Activated T-helper 2 cell treated with anti-CD3 and anti-CD28 coated beads, Interferon-gamma antibody, Interleukin-2, Interleukin-4, amounts not matched to agents 10 μg/mL and 5 μg/mL and 100 μg/mL, durations not matched to agents 14 hours and 24 hours and 36 hours (primary cell): ENCODE measurements at places on chromosomes 1 and 21. TPM values are rescaled to one million over a fixed set of nuclear protein-coding genes. Genes with fewer than 3 reads are reported as not detected.

DNA sequence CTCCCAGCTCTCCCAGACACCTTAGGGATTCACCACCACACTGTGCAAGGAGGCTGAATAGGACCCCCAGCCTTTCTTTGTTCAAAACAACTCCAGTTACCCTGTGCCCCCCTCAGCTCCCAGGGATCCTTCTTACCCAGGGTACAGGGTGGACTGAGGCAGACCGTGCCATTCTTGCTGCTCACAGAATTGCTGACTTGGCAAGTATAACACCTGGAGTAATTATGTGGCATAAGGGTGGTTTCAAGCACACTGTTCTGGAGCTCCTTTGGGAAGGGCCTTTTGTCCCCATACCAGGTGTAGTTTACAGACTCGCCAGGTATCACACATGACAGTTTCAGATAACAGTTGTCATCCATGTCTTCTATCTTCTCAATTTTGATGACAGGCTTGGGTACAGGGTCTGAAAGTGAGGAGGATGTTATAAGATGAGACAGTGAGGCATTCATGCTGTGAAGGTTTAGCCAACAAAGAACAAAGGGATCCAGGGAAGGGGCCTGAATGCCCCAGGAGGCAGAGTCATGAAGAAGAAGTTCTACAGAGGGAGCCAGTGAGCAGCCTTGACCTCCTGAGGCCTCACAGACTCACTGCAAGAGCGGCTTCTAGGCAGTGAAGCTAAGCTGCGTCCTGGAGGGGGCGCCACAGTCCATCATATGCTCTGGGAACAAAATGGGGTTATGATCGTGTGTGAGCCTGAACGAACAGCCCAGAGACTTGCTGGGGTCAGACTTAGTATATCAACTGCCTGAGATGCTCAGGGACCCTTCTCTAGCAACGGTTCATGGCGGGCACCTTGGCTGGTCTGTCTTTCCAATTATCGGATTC is 30.3 kb downstream of the CD48 start:
- peaks cover 66% of the 10 kb centered on the region for H3K4me1 ChIP-seq
- H3K4me3 ChIP-seq: no peak overlapping the region
- DNase-seq: peak; percentile 80
- H3K27ac ChIP-seq: peak overlapping the region; percentile 94
- no peaks in the 10 kb centered on the region for H3K27me3 ChIP-seq
- H3K36me3 ChIP-seq: peaks cover 86% of the 10 kb centered on the region

DNA sequence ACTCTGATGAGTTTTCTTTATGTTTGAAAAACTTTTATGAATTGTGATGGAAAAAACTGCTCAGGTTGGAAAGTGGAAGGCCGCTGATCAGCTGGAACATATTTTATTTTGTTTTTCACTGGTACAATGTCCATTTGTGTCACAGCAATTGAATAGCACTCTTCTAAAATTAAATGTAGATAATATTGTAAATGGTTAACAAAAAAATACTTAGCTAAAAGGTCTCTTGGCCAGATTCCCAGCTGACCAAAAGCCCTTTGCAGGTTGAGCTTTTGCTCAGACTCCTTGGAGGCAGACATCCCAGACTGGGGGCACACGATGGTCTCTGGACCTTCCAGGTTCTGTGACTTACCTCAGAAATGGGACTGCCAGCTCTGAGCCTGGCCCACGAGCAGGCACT is 26.3 kb downstream of the SAMD13 start:
- H3K27ac ChIP-seq: no peak overlapping the region
- H3K4me3 ChIP-seq: no peak overlapping the region
- H3K36me3 ChIP-seq: no peaks in the 10 kb centered on the region
- DNase-seq: no peak
- H3K27me3 ChIP-seq: no peaks in the 10 kb centered on the region

- no peak overlapping the region for H3K27ac ChIP-seq
- no peak for DNase-seq
- H3K4me1 ChIP-seq: peaks cover 15% of the 10 kb centered on the region
- peaks cover 77% of the 10 kb centered on the region for H3K27me3 ChIP-seq
- no peak overlapping the region for H3K4me3 ChIP-seq
- no peaks in the 10 kb centered on the region for H3K36me3 ChIP-seq
Measured at GRCh38 chr1:50418600-50419109, 4.6 kb downstream of the DMRTA2 start.

DNA sequence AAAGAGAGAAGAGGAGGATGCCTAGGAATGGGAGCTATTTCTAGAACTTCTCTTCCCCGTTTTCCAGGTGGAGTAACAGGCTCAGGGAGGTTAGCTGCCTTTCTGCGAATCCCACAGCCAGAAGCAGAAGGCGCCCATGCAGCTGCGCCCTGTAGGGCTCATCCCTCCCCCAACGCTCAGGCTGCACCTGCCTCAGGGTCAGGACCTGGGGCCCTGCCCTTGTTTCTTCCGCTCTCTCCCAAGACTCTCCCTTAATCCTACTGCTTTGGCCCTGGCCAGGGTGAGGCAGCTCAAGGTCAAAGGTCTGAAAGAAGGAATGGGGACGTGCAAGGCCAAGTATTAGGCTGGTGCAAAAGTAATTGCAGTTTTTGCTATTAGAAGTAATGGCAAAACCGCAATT is 30.5 kb upstream of the PADI2 start:
- peaks cover 6% of the 10 kb centered on the region for H3K27me3 ChIP-seq
- H3K27ac ChIP-seq: no peak overlapping the region
- no peak overlapping the region for H3K4me3 ChIP-seq

Gene LMOD1
- not detected in 2 replicates for total RNA-seq

GRCh38 chr1:20555758-20556120 is 3.4 kb downstream of the FAM43B start:
- no peak for DNase-seq
- H3K4me1 ChIP-seq: no peaks in the 10 kb centered on the region
- peaks cover 32% of the 10 kb centered on the region for H3K27me3 ChIP-seq
- H3K4me3 ChIP-seq: no peak overlapping the region
- no peak overlapping the region for H3K27ac ChIP-seq
- no peaks in the 10 kb centered on the region for H3K36me3 ChIP-seq

Gene SPRTN
- 10.7 and 11.9 TPM in 2 replicates for total RNA-seq

Gene UBXN10
- 0.32 and 0.39 TPM in 2 replicates for total RNA-seq

Gene RHBDL2
- total RNA-seq: not detected in 2 replicates

DNA sequence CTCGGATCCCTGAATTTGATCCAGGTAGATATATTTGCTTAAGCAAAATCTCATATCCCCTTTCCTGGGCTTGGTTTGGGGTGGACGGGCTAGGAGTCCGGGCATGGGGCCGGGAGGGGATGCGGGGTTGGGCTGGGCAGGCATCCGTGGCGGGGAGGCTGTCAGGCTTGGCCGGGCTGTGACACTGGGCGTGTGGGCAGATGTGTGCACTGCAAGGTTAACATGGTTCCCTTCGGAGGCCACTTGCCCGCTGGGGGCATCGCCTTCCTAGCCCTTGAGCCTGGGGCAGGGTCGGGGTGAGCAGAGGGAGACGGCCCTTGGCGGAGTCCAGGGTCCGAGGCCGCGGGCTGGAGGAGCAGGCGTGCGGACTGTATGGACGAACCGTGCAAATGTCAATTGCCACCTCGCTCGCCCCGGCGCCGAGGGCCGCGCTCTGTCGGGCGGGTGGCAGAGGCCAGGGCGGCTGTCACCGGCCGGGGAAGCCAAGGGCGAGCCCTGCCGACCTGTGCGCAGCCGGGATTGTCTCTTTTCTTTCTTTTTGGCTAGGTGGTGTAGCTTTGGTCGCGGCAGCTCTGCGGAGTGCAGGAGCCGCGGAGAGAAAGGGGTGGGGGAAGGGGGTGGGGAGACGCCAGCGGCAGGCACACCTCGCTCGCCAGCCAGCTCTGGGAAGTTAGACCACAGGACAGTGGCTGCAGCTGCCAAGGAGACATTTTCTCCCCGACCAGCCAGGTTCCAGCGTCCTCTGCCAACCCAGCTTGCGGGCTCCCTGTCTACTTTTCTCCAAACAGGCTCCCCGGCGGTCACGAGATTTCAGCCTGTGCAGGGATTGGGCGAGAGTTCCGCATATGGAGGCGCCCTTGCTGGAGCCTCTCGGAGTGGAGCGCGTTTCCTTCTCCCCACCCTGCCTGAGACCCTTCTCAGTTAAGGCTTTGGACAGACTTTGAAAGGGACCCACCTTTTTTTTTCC is 1.3 kb downstream of the RCOR3 start:
- H3K4me1 ChIP-seq: peaks cover 24% of the 10 kb centered on the region
- peak; percentile 62 for DNase-seq
- H3K36me3 ChIP-seq: peaks cover 18% of the 10 kb centered on the region

Gene APCS
- total RNA-seq: not detected in 2 replicates

- peak overlapping the region; percentile 67 for H3K27ac ChIP-seq
- no peak for DNase-seq
- H3K36me3 ChIP-seq: no peaks in the 10 kb centered on the region
- H3K27me3 ChIP-seq: no peaks in the 10 kb centered on the region
Measured at GRCh38 chr1:21909787-21910503, 27.2 kb downstream of the HSPG2 start.

DNA sequence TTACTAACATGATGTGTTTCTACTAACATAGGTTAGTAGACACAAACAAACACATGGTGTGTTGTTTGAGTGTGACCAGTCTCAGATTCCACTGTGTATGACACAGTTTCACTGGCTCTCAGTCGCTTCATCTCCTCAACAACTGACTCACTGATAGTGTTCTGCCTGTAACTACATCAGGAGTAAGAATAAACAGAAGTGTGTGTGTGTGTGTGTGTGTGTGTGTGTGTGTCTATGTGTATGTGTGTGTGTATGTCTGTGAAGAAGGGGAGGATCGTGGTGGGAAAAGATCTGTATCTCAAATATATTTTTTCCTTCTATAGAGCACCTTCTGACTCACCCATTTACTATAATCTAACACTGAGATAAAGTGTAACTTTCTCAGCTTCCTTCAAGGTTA is 391.0 kb downstream of the PTPRC start:
- peaks cover 56% of the 10 kb centered on the region for H3K4me1 ChIP-seq
- no peak overlapping the region for H3K4me3 ChIP-seq
- H3K27ac ChIP-seq: peak overlapping the region; percentile 73
- DNase-seq: no peak
- peaks cover 2% of the 10 kb centered on the region for H3K27me3 ChIP-seq

- H3K4me1 ChIP-seq: no peaks in the 10 kb centered on the region
- no peak overlapping the region for H3K4me3 ChIP-seq
- H3K27ac ChIP-seq: no peak overlapping the region
Measured at GRCh38 chr1:53527368-53527767, 68.2 kb downstream of the DMRTB1 start.

Gene MNDA
- total RNA-seq: not detected in 2 replicates

DNA sequence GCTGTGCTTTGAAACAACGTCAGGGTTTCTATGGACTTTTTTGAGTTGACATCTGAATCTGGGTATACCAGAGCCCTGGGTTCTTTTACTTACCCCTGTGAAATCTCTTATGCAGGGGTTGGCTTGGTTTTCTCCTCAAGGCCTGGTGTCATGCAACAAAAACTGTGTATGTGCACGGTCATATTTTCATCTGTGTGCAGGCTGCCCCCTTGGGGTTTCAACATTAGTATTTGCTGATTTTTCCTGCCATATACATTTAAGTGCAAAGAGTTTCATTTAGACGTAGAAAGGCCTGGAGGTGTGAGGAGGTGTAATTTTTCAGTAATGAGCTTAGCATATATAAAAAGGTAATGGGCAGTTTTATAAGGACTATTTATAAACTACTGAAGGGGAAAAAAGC is 22.0 kb upstream of the ZBTB18 start:
- no peaks in the 10 kb centered on the region for H3K36me3 ChIP-seq
- peaks cover 5% of the 10 kb centered on the region for H3K27me3 ChIP-seq
- H3K4me3 ChIP-seq: no peak overlapping the region
- no peak overlapping the region for H3K27ac ChIP-seq
- DNase-seq: no peak
- H3K4me1 ChIP-seq: no peaks in the 10 kb centered on the region

- H3K27ac ChIP-seq: peak overlapping the region; percentile 28
- peaks cover 48% of the 10 kb centered on the region for H3K4me1 ChIP-seq
- H3K27me3 ChIP-seq: no peaks in the 10 kb centered on the region
- peaks cover 8% of the 10 kb centered on the region for H3K36me3 ChIP-seq
- H3K4me3 ChIP-seq: peak overlapping the region; percentile 22
Measured at GRCh38 chr1:24189528-24189927, 2.4 kb upstream of the IFNLR1 start.

DNA sequence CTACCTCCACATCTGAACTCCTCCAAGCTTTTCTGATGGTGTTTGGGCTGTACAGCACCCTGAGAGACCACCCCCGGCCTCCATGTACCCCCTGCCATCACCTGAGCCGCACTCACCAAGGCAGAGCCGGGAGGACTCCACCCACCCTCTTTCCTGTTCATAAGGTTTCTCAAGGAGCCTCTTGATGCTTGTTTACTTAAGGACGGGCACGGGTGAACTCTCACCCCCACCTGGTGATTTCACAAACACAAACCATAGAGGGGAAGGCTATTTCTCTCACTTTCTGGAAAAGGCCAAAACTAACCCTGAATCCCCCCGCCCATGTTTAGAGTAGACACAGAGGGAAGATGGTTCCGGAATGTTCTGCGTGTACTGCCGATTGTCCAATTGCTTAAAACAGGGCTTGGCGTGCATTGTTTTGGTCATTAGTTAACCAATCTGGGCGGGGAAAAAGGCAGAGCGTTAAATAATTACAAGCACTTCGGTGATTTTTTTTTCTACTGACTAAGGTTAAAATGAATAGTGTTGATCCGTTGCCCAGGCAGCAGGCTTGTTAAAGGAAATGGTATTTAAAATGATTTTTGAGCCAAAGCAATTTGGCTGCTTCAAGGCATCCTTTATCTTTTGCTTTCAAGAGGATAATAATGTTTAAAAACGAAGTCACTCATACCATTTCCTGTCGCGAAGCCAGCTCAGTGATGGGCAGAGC is 279.8 kb upstream of the VAMP3 start:
- no peak for DNase-seq
- no peak overlapping the region for H3K4me3 ChIP-seq
- no peaks in the 10 kb centered on the region for H3K36me3 ChIP-seq
- no peaks in the 10 kb centered on the region for H3K4me1 ChIP-seq

Gene TNFSF4
- 1.1 and 1.3 TPM in 2 replicates for total RNA-seq

Gene RHBG
- not detected in 2 replicates for total RNA-seq

- H3K36me3 ChIP-seq: peaks cover 13% of the 10 kb centered on the region
- no peak for DNase-seq
- peaks cover 60% of the 10 kb centered on the region for H3K4me1 ChIP-seq
- H3K27ac ChIP-seq: peak overlapping the region; percentile 44
- H3K27me3 ChIP-seq: no peaks in the 10 kb centered on the region
Measured at GRCh38 chr21:45076245-45076711, 1.9 kb downstream of the ADARB1 start.
